ENCODE measurements at places on chromosomes 6 and 20.
A peak's percentile ranks its signal among the peaks of the same experiment; 100 is the strongest.

- DNase-seq, result no peak
These were observed 37.1 kb downstream of the IGF2R start for GRCh38 chr6:160005861-160006540.

DNA sequence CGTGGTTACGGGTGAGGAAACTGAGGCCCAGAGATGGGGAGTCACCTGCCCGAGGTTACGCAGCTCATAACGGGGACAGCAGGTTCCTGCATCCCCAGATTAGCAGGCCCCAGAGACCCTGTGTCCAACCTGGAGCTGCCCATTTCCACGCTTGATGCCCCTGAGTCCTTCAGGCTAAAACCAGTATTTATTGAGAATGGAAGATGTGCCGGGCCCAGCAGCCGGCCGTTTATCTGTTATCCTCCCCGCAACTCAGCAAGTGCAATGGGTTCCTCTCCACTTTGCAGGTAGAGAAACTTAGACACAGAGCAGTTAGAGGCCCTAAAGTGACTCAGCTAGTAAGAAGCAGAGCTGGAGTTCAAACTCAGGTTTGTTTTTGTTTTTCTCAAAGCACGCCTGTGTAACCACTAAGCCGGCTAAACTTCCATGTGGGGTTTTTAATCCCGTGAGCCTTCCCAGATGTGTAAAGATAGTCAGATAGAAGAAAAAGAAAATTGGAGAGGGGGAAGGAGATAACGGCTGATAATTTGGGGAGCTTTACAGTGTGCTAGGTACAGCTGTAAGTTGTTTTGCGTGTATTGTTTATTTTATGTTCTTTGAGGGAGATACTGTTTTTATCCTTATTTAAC is 775 bp downstream of the PFDN4 start:
- no peak for DNase-seq

GRCh38 chr6:108660251-108660650 is 99.5 kb downstream of the FOXO3 start:
- no peak for DNase-seq

DNA sequence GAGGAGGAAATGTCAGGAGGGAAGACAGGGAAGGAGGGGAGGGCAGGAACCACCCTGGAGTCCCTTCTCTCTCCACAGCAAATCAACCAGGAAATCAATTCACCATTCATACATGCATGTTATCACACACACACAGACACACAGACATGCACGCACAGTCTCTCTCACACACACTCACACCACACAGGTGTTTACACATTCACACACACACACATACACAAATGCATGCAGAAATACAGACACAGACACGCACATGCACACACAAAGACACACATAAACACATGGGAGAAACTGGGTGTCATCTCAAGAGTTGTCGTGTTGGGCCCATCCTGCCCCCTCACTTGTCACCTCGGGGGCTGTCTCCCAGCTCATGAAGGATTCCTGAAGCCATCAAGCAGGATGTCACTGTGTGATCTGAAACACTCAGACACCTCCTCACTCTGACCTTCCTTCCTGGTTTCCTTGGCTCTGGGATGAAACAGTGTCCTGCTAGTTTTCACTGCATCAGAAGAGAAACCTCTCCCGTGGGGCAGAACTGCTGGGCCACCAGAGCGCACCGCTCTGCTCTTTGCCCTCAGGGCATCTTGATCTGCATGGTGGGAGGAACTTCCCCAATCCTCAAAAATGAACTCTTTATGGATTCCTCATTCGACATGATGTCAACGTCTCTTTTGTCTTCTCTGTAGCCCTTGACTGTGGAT is 9.2 kb downstream of the RAET1G start:
- no peak for DNase-seq

DNA sequence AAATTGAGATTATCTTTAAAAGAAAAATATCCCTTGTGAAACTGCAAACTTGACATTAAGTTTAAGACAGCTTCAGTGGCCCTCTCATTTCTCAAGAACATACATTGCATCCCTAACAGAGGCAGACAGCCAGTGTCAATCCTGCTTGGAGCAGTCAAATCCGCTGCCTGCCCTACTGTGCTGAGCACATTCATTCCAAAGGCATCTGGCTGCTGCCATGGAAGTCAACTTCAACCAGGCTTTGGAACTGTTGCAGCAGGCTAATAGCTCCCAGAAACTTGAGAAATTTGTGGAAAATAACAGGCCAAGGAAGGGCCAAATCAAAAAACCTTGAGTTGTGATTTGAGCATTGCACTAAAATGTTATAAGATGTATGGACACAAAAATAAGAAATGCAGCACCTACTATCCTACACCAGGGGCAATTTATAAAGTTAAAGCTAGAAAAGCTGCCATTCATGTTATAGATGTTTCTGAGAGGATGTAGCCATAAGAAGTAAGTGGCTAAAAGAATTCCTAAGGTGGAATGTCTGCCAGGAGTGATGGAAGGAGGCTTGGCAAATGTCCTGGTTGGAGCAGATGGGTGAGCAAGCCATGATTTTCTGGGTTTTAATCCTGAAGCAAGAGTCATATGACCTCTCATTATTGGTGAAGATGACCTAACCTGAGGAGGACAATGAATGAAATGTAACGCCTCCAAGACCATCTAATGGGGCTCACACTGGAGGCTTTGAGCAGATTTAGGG is 31.4 kb upstream of the HAO1 start:
- DNase-seq, result no peak

- DNase-seq, result no peak
These were observed 2.2 kb upstream of the AHI1 start for GRCh38 chr6:135499441-135500340.

DNA sequence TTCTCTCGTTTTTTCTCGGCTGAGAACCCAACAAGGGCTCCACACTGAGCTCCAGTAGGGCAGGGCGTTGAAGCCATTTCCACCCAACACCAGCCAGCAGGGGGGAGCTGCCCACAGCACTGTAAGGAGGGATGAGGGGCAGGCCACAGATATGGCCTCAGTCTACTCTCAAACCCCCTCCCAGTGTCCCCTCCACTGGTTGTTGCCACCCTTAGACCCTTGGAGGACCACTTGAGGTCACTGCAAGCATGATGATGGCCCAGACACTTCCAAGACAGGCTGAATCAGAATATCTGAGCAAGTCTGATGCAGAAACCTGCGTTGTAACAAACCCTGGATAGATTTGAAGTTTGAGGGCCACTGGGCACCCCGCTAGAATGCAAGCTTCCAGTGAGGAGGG is 217.0 kb upstream of the CST7 start:
- DNase-seq, result no peak

GRCh38 chr20:47489448-47489872 is 12.2 kb upstream of the NCOA3 start:
- DNase-seq, result no peak

- no peak for DNase-seq
These were observed 176.9 kb downstream of the DTNBP1 start for GRCh38 chr6:15485936-15486335.

DNA sequence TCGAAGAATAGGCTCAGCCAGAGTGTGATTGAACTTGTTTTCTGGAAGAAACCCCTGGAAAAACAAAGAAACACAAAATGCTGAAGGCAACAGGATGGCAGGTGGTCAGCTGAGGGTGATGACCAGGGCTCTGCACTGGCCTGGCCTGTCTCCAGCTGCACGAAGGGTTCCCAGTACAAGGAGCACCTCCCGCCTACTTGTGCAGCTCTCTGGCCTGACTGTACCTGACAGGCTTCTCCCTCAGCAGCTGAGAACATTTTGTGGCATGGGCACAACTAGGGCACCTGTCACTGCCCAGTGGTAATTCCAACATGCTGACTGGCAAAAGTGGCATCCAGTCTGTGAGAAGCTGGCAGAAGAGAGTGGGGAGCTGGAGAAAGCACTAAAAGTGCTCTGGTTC is 38.8 kb upstream of the EMILIN3 start:
- no peak for DNase-seq

DNA sequence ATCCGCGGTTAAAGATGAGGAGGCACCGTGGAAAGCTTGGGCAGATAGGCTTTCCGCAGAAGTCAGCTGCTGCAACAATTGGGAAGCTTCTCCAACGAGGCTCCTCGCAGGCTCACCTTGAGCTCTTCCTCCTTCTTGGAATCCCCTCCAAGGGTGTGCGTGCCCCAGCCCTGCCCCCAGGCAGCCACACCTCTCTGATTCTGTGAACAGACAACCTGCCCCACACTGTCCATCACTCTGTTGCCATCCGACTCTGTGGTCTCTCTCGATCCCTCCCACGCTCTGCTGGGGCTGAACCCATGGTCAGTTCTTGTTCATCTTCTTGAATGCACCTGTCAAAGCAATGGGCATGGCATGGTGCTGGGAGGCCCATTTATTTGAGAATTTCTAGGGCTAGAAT is 31.5 kb downstream of the PACSIN1 start:
- no peak for DNase-seq

GRCh38 chr6:125392682-125393081 is 90.9 kb upstream of the HDDC2 start:
- DNase-seq, result no peak

GRCh38 chr6:143583542-143584327 is 72.2 kb upstream of the FUCA2 start:
- DNase-seq, result no peak

DNA sequence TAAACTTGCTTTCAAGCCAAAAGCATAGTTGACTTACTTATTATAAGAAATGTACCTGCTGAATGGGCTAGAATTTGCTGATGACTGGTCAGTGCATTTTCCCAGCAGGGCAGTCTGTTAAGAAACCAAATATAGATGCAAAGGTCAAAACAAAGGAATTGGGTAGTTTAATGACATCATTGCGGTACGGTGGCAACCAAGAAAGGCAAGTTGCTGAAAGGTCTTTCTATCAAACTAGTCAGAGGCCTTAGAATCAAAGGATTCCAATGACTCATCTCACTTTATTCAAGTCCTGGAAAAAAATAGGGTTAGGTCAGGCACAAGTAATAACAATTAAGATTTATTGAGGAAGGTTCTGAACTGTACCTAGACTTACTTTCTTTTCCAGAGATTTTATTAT is 76.4 kb downstream of the KIZ start:
- no peak for DNase-seq

DNA sequence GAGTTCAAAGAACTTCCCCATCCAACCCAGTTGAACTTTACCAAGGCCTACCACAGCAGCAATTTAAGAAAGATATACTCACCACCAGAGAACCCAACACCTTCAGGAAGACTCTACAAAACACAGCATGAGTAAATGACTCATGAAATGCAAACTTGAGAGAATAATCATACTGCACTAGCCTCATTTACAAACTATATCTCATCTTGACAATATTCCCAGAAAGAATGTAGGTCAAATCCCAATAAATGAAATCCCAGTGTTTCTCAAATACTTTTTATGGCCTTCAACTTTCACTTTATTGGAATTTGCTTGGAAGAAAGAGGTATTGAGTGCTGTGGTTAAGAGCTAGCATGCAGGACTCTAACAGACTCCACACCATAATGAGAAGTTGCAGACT is 60.0 kb downstream of the FYN start:
- DNase-seq, result no peak

- DNase-seq, result no peak
These were observed 14.0 kb downstream of the POM121L2 start for GRCh38 chr6:27297857-27298730.

DNA sequence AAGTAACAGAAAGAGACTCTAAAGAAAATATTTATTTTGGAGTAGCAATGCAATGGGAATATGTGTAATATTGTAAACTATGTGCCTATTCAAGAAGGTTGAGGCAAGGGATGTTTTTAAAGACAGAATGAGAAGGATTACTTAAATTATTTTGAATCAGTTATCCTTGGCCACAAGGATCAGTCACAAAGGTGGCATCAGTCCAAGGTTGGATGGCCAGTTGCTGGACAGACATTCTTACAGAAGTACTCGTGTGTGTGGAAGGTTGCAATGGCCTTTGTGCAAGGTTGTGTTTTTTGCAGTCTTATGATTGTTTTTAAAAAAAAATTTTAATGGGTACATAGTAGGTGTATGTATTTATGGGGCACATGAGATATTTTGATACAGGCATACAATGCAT is 2.0 kb downstream of the QRSL1 start:
- DNase-seq, result no peak

DNA sequence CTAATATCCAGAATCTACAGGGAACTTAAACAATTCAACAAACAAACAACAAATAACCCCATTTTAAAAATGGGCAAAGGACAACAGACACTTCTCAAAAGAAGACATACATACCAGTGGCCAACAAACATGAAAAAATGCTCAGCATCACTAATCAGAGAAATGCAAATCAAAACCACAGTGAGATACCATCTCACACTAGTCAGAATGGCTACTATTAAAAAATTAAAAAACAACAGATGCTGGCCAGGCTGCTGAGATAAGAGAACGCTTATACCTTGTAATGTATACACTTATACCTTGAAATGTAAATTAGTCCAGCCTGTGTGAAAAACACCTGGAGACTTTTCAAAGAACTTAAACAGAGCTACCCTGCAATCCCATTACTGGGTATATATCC is 166.8 kb downstream of the IBTK start:
- DNase-seq, result no peak

- DNase-seq, result no peak
These were observed 18.1 kb downstream of the PSMB1 start for GRCh38 chr6:170535004-170535403.

GRCh38 chr6:12371151-12371550 is 81.0 kb downstream of the EDN1 start:
- no peak for DNase-seq

DNA sequence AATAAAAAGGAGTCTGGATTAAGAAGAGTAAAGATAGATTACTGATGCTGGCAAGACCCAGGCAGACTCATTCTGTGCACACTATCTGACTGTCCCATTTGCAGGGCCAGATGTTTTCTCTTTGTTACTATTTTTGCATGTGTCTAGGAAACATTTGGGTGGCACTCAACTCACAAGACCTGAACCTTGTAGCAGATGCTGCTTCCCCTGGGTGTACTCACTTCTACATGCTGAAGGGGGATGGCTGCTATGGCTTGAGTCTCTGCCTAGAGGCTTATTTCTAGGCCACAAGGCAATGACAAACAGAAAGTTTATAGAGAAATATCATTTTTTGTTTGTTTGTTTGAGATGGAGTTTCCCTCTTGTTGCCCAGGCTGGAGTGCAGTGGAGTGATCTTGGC is 351.4 kb downstream of the FOXA2 start:
- no peak for DNase-seq

- no peak for DNase-seq
These were observed 135.5 kb downstream of the ZDHHC14 start for GRCh38 chr6:157516319-157517026.

DNA sequence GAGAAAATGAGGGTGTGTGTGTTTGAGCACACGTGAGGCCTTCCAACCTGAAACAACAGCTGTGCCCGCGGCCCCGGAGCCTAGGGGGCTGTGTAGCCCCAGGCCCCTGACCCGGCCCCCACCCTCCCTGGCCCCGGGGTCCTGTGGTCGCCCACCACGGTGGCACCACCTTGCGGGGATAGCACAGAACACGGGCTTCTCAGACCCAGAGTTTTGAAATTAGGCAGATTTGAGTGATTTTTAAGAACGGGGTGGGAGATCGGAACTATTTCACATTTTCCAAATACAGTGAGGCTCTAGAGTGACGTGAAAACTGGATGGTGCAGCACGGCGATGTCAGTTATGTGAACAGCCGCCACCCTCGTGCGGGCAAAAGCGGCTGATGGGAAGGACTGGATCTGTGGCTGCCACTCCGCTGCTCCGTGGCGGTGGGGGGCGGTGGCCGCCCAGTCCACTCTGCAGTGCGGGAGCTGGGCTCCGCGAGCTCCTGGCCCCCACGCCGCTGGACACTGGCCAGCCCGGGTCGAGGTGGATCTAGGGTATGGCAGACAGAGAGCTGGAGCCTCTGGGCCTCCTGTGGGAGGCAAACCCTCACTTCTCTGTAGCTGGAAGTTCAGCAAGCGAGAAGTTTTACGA is 17.3 kb upstream of the BHLHE23 start:
- DNase-seq, result no peak

GRCh38 chr6:158627940-158628211 is 16.7 kb downstream of the DYNLT1 start:
- no peak for DNase-seq

GRCh38 chr6:69232911-69233448 is 563.8 kb downstream of the LMBRD1 start:
- DNase-seq, result peak; percentile 4
